ENCODE measurements at places on chromosomes 11 and 22.

DNA sequence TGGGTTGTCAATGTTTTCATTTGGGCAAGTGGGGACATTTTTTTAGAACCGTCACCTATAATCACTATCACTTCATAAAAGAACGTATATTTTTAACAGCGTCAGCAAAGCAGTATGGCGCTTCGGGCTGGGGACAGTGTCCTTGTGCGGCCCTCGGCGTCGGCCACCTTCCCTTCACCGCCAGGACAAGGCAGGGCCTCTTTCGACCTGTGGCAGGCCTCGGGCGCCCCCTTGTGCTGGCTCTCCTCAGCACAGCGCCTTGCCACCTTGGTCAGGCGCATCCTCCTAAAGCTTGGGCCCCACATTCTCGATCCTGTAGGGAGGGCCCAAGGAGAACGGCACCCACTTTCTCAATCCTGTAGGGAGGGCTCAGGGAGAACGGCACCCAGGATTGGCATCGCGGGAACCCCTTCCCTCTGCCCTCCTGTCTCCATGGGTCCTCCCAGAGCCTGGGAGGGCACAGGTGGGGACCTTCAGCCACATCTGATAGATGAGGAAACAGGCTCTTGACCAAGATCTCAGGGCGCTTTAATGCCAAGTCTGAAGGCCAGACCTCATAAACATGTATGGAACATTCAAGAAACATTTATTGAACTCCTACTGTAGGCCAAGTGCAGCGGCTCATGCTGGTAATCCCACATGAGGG, 11.5 kb upstream of the FADD start:
- DNase-seq = peak; percentile 47

DNA sequence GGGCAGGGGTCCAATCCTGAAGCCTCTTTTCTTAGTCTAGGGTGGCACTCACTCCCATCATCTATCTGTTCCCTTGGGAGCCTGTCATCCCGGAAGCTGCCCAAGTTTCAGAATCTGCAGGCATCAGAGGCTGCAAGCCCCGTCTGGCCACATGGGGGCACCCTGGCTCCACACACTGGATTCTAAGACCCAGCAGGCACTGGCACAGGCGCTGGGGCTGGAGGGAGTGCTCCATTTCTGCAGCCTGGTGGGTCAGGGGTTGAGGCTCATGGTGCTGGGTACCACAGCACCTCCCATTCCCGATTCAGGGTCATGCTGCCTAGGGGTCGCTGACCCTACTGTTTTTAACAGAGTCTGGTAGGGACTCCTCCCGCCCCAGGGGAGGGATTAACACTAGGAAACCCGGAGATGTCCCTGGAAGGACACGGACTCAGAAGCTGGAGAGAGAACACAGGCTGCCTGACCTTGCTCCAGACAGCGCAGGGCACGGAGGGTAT, 243.9 kb upstream of the SYN3 start:
- DNase-seq = peak; percentile 41

GRCh38 chr11:8715501-8715900, 32.9 kb downstream of the RPL27A start:
- DNase-seq = no peak

DNA sequence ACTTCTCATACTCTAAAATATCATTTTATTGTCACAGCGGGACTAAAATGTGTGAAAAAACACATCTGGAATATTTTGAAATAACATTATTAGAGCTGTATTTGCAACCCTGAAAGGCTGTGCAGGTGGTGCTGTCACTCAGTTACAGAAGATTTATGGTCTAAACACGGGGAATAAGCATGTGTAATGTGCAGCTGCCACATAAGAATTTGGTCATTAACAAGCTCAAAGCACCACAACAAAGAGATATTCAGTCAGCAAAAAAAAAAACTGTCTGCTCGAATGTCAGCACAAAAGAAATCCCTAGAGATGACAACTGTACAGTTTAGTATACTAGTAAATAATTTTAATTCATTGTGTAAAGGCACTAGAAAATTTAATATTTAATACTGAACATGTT, 31.3 kb downstream of the TMEM123 start:
- peak; percentile 51 for DNase-seq

DNA sequence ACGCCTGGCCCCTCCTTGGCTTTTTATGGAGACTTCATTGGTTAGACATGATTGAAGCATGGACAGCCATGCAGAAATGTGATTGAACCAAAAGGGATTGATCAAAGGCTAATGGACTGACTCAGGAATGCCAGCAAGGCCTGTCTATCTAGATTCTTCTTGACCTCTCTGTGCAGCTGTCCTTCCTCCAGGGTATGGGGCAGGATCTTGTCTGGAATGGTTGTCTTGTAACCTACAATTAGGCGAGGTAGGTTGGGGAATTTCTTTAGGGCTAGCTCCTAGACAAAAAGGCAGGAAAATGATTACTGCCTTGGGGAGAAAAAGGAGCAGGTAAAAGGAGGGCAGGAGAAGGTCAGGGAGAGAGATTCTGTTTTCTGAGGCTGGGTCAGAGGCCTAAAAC, 59.6 kb upstream of the INCENP start:
- DNase-seq = no peak

- no peak for DNase-seq
Measured at GRCh38 chr22:39933741-39934140, 26.5 kb upstream of the TMA7B start.

GRCh38 chr22:30556388-30556787, 9.8 kb upstream of the SEC14L6 start:
- DNase-seq = no peak

DNA sequence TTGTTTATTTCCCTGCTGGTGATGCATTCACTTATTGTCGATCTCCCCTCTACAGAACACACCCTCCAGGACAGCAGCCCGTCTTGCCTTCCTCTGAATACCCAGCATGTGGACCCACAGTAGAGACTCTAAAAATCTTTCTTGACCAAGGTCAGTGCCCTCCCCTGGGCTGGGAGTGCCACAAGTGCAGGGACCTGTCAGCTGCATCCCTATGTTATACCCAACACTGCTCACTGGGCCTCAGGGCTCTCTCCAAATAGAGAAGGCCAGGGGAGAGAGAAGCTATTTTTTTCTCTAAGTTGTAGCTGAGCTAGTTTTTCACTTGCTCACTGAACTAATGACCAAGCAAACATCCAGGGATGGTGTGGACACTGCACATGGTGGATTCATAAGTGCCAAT, 9.8 kb downstream of the KCNJ1 start:
- DNase-seq = no peak

GRCh38 chr11:66012371-66012945, 650 bp downstream of the CST6 start:
- DNase-seq = no peak
